ENCODE measurements at places on chromosomes 7 and 10. TPM values are rescaled to one million over a fixed set of nuclear protein-coding genes. Genes with fewer than 3 reads are reported as not detected.
A peak's percentile ranks its signal among the peaks of the same experiment; 100 is the strongest.

DNA sequence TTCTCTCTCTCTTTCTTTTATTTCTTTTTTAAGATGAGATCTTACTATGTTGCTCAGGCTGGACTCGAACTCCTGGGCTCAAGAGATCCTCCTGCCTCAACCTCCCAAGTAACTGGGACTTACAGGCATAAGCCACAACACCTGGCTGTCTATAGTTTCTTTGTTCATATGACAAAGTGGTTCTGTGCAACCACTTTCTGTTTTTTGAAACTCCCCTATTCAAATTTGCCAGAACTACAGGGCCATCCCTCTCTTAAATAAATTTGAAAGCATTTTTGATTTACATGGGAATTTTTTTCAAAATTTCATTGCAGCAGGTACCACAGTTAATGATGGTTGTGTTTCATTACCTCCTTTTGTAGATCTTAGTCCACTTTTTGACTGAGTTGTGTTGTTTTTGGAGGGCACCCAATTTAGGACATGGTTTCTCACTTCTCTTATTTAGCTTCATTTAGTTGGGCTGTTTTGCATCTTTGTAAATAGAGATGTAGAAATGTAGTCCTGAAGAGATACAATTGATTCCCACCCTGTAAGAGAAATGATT, 119.2 kb downstream of the LRRC4 start:
- no peak for DNase-seq

Gene LDB3
- total RNA-seq, result 280 TPM

DNA sequence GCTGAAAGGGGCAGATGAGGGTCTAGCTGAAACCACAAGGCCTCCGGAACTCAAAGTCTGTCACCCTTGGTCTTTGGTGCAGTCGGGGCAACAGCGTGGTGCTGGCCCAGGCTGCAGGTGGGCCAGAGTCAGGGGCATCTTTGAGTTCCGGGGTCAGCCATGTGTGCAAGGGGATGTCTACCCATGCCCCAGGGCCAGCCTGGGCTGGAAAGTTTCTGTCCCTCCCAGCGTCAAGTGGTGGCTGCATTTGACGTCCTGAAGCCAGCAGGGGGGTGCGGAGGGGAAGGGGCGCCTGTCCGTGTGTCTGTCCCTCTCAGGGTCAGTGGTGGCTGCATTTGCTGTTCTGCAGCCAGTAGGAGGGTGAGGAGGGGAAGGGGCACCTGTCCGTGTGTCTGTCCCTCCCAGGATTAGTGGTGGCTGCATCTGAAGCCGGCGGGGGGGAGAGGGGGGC, 638 bp downstream of the BRAT1 start:
- DNase-seq, result no peak

DNA sequence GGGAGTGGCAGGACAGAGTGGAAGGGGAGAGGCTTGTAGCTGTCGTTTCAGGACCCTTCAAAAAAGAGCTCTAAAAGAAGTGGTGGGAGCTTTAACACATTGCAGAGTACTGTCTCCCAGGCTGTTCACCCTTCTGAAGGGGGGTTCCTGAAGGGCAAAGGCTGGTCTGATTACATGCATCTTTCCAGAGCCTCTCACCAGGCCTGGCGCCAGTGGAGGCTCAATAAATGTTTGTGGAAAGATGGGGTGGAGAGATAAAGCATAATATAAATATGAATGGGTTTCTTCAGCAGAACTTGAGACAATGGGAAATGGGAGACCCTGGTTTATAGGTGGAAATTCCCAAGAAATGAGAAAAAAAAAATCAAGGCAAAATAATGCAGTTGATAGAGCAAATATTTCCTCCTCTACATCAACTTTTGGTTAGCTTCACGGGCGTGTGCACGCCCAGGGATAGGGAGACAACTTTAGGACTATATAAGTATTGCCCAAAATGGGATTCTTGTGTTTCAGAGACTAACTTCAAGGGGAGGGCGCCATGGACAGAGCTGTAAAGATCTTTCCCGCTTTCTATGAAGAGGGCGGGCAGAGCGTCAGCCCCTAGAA, 613 bp upstream of the BUB3 start:
- DNase-seq, result no peak

DNA sequence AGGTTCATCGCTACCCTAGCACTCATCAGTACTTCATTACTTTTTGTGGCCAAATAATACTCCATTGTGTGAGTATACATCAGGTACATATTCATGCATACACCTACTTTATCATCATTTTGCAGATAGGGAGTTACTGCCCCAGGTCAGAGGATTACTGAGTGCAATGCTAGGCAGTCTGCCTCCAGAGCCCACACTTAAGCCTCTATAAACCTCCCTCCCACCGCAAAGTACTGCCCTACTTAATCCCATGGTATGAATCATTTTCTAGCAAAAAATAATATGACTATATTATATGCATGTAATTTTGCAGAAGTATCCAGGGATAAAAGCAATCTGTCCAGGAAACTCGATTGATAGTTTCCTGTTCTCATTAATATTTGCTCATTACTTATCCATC, 194.3 kb downstream of the GRID1 start:
- no peak for DNase-seq

GRCh38 chr7:128247108-128247507, 6.0 kb downstream of the LEP start:
- no peak for DNase-seq

DNA sequence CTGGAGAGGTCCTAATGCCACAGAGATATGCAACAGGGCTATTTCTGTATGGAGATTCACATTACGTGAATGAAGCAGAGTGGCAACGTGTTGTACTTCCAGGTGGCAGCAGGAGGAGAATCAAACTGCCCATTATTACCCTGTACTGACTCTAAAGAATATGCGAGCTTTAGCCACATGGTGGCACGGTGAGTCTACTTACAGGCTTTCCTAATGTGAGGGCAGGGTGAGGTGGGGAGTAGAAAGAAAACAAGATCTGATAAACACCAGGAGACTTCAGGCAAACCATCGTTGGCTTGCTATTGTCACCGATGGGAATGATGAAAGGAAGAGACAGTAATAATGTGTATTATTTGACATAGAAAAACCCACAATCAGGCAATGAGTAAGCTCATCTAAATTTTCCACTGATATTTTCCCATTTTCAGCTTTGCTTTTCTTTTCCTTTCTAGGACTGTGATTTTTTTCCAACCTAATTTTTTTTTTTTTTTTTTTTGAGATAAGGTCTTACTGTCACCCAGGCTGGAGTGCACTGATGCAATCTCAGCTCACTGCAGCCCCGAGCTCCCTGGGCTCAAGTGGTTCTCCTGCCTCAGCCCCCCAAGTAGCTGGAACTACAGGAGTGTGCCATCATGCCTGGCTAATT, 164.3 kb downstream of the BTAF1 start:
- peak; percentile 75 for DNase-seq

- no peak for DNase-seq
These were observed 181.5 kb upstream of the PLXNA4 start for GRCh38 chr7:132757783-132758182.

Gene OR9A2
- not detected for total RNA-seq

DNA sequence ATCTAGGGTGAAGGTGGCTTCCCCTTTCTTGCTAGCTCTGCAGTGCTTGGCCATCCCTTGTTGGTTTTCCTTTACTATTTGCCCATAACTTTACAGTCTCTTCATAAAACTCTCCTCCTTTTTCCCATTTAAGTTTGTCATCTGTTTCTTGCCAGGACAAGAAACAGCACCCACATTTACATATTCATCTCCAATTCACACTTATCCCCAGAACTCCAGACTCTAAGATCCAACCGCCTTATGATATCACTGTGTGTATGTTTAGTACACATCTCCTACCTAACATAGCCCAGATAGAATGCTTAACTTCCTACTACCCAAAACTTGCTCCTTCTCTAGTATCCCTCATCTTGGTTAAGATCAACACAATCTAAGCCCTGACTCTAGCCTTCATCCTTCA, 622.2 kb downstream of the KCNMA1 start:
- no peak for DNase-seq

DNA sequence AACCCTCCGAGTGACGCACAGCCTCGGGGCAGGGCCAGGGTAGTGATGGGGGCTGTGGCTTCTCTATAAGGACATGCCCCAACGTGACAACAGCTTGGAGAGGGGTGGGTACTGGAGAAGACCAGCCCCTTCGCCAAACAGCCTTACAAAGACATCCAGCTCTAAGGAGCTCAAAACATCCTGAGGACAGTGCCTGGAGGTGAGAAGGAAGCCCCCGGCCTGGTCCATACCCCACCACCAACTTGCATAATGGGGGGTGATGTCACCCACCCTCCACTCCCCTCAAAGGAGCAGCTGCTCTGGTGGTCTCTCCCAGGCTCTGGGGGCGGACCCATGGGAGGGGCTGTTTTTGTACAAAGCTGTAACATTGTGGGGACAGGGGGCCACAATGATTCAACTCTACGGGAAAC, 15.1 kb downstream of the PRSS2 start:
- DNase-seq, result no peak

DNA sequence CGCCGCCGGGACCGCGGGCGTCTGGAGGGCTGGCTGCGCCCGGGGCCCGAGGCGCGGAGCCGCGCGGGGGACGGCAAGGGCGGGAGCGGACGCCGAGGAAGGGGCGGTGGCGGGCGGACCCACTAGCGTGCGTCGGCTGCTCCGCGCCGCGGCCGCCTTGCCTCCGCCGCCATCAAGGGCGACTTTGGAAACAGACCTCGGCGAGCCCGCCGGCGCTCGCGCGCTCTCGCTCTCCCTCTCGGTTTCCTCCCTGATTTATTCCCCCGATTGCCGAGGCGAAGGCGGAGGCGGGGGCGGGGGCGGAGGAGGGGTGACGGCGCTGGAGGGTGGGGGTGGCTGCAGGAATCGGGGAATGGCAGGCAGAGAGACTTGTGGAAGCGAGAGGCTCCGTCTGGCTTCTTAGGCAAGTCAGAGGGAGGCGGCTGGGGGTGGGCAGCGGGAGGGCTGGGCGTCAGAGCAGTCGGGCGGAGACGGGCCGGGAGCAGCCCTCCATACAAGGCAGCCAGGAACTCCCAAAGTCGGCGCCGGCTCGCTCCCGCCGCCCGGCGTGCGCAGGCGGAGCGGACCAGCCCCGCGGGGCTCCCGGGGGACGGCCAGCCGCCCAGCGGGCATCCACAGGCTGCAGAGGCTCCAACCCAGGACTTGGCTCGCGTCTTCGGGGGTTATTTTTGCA, at the start of gene CACNA2D1:
Gene CACNA2D1, minus strand, starts transcription at position 231 of the 673 bp plus-strand sequence.
- peak; percentile 84 for DNase-seq

GRCh38 chr7:155071121-155071651, 1.1 kb downstream of the HTR5A start:
- no peak for DNase-seq

- DNase-seq, result no peak
These were observed 3.2 kb upstream of the RAB18 start for GRCh38 chr10:27500886-27501285.

Gene VIPR2
- total RNA-seq, result 1.2 TPM

- no peak for DNase-seq
These were observed 123.1 kb upstream of the PITRM1 start for GRCh38 chr10:3295582-3296151.

Gene ARL3
- total RNA-seq, result 1.0 TPM

DNA sequence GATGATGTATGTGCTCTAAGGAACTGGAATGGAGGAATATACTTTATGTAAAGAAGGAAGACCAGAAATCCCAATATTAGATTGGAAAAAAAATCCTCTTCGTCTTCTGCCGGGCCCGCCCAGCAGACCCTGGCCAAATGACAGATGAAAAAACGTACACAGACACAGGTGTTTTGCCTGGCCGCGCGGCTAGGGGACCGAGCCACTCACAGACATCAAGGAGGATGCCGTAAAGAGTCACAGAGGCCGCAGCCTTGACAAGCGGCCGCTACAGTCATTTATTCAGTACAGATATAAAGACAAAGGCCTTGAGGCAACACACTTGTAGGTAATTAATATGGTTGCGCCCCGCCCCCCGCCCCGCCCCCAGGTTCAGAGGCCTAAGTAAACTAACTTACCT, 594.1 kb downstream of the GRM8 start:
- no peak for DNase-seq

Gene SP4
- total RNA-seq, result 8.0 TPM

Measured in gastrocnemius medialis (tissue), 4 donors.